WERI-Rb-1 (cell line): ENCODE measurements at places on chromosomes 4 and X.

- no peak for DNase-seq
These were observed 369.4 kb upstream of the NDST3 start for GRCh38 chr4:117664706-117665444.

- no peak for DNase-seq
These were observed 47.3 kb upstream of the RAB9B start for GRCh38 chrX:103879339-103879738.

DNA sequence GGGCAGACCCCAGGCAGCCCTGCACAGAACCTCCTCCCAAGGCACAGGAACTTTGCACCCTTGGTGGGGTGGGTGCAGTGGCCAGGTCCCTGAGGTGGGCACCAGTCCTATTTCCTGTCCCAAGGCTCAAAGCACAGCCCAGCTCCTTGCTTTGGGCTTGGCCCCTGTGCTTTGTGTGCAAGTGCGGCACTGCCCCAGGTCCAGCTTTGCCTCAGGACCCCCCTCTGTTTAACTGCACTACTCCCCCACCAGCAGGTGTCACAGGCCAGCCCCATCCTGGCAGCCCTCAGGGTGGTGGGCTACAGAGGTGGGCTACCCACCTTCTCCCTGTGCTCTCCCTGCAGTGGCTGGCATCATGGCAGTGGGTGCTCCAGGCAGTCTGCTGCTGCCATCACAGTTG is 2469.0 kb downstream of the PCDH7 start:
- no peak for DNase-seq

- no peak for DNase-seq
These were observed 35.0 kb upstream of the GK start for GRCh38 chrX:30618160-30618765.

- DNase-seq: peak; percentile 14
These were observed 118.4 kb downstream of the DTHD1 start for GRCh38 chr4:36399762-36400353.

- DNase-seq: peak; percentile 17
These were observed 5.9 kb upstream of the GATB start for GRCh38 chr4:151766691-151767090.
